ENCODE measurements at places on chromosomes 4 and X. TPM values are rescaled to one million over a fixed set of nuclear protein-coding genes. Genes with fewer than 3 reads are reported as not detected.
A peak's percentile ranks its signal among the peaks of the same experiment; 100 is the strongest.

The GYPE gene
- total RNA-seq, result 4.0 TPM

DNA sequence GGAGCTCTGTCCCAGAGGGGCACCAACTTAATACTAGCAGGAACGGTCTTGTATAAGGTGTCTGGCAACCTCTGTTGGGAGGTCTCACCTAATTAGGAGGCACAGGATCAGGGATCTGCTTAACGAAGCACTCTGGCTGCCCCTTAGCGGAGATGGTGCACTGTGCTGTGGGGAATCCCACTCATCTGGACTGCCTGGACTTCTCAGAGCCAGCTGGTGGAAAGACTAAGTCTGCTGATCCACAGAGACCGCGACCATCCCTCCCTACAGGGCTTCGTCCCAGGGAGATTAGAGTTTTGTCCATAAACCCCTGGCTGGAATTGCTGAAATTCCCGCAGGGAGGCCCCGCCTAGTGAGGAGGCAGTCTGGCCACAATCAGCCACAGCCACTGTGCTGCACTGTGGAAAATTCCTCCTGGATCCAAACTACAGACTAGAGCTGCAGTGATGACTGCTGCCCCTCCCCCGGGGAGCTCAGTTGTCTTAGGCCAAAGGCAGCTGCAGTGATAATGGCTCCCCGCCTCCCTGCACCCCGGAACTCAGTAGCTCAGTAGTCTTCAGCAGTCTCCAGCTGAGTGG, 22.0 kb upstream of the ZCCHC4 start:
- no peaks in the 10 kb centered on the region for H3K27me3 ChIP-seq
- H3K4me3 ChIP-seq, result no peak overlapping the region
- no peak for DNase-seq
- H3K4me1 ChIP-seq, result no peaks in the 10 kb centered on the region

GRCh38 chrX:24147165-24147564, 2.4 kb upstream of the ZFX start:
- peaks cover 41% of the 10 kb centered on the region for H3K4me1 ChIP-seq
- H3K27ac ChIP-seq, result peak overlapping the region; percentile 92

The MND1 gene
- 0.27 TPM for total RNA-seq

DNA sequence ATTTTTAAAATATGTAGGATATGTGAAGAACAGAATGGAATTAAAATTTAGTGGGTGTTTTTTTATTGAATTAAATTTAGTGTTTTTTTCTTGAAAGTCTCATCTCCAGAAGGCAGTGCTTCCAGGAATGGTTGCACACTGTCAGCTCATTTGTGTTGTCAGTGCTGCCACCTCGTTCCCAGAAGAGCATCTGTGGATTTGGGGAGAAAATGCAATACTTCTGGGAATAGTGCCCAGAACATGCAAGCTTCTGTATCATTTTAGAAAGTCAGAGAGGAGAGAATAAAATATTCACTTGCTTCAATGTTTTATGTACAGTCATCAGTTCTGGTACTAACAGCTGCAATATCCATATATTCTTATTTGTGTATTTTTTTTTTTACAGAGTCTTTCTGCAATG, 608.8 kb downstream of the PCDH7 start:
- no peak overlapping the region for H3K4me3 ChIP-seq
- no peak overlapping the region for H3K27ac ChIP-seq
- no peaks in the 10 kb centered on the region for H3K36me3 ChIP-seq
- DNase-seq, result no peak
- no peaks in the 10 kb centered on the region for H3K4me1 ChIP-seq
- no peaks in the 10 kb centered on the region for H3K27me3 ChIP-seq

The SLC7A11 gene
- total RNA-seq, result 1.4 TPM

The PAGE5 gene
- 0.67 TPM for total RNA-seq

The XAGE1A gene
- total RNA-seq, result not detected
